T-cell (primary cell): ENCODE measurements at places on chromosomes 3 and 15.

DNA sequence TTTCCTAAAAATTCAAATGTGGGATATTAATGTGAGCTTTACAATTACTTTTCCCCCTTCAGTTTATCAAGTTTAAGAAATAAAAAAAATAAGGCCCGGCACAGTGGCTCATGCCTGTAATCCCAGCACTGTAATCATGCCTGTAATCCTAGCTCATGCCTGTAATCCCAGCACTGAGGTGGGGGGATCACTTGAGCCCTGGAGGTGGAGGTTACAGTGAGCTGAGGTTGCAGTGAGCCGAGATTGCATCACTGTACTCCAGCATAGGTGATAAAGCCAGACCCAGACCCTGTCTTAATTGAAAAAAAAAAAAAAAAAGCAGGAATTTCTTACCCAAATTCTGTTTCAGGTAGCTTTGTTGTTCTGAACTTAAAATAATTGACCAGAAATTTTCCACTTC lies 17.9 kb downstream of the ATP6V1A start:
- H3K27me3 ChIP-seq = no peaks in the 10 kb centered on the region
- no peak for DNase-seq
- no peak overlapping the region for H3K4me3 ChIP-seq

- no peak overlapping the region for H3K27ac ChIP-seq
- H3K27me3 ChIP-seq = no peaks in the 10 kb centered on the region
- no peak for DNase-seq
- H3K4me1 ChIP-seq = peaks cover 20% of the 10 kb centered on the region
- H3K4me3 ChIP-seq = no peak overlapping the region
- H3K36me3 ChIP-seq = no peaks in the 10 kb centered on the region
These were observed 3.6 kb downstream of the CHSY1 start for GRCh38 chr15:101248274-101248673.

- no peaks in the 10 kb centered on the region for H3K36me3 ChIP-seq
- H3K4me3 ChIP-seq = no peak overlapping the region
- DNase-seq = no peak
- no peaks in the 10 kb centered on the region for H3K4me1 ChIP-seq
- no peaks in the 10 kb centered on the region for H3K27me3 ChIP-seq
These were observed 64.0 kb downstream of the PDE8A start for GRCh38 chr15:85045615-85046014.

GRCh38 chr3:16069149-16069922 lies 105.1 kb upstream of the GALNT15 start:
- no peak overlapping the region for H3K4me3 ChIP-seq
- H3K36me3 ChIP-seq = no peaks in the 10 kb centered on the region
- DNase-seq = no peak
- no peaks in the 10 kb centered on the region for H3K4me1 ChIP-seq
